HFF-Myc (cell line): ENCODE measurements at places on chromosomes 6 and 20.

DNA sequence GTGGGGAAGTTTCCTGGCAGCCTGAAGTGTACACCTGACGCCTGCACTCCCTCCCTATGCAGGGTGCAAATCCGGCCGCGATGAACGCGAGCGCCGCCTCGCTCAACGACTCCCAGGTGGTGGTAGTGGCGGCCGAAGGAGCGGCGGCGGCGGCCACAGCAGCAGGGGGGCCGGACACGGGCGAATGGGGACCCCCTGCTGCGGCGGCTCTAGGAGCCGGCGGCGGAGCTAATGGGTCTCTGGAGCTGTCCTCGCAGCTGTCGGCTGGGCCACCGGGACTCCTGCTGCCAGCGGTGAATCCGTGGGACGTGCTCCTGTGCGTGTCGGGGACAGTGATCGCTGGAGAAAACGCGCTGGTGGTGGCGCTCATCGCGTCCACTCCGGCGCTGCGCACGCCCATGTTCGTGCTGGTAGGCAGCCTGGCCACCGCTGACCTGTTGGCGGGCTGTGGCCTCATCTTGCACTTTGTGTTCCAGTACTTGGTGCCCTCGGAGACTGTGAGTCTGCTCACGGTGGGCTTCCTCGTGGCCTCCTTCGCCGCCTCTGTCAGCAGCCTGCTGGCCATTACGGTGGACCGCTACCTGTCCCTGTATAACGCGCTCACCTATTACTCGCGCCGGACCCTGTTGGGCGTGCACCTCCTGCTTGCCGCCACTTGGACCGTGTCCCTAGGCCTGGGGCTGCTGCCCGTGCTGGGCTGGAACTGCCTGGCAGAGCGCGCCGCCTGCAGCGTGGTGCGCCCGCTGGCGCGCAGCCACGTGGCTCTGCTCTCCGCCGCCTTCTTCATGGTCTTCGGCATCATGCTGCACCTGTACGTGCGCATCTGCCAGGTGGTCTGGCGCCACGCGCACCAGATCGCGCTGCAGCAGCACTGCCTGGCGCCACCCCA is 1.2 kb downstream of the GPR6 start:
- DNase-seq, result no peak

DNA sequence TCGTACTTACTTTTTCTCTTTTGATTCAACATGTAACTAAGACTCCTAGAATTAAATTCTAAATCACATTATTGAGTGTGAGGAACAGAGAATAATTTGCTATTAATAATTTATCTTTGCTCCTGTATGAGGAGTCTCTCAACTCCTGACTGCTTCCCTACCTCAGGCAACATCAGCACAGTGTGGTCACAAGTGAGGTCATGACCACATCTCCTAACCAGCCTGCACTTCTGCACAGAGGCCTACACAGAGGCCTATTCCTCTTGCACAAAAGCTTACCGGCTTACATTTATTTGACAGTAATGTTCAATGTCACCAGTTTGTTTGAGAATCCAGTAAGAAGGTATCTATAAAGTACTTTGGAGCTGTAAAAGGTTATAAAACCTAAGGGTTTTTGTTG is 637.4 kb upstream of the MARCKS start:
- DNase-seq, result no peak

DNA sequence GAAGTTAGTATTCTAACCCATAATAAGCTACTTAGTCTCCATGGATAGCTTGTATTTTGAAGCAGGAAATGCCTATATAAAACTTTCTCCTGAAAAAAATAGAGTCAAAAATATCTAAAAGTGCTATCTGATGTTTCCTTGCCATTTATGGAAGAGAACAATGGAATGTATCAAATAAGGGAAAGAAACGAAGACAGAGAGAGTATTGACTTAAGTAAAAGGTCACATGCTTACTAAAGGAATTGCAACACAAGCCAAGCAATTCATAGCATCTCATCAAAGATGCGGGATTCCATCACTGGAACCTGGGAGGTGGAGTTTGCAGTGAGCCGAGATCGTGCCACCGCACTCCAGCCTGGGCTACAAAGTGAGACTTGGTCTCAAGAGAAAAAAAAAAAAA is 112.9 kb upstream of the DTNBP1 start:
- no peak for DNase-seq

DNA sequence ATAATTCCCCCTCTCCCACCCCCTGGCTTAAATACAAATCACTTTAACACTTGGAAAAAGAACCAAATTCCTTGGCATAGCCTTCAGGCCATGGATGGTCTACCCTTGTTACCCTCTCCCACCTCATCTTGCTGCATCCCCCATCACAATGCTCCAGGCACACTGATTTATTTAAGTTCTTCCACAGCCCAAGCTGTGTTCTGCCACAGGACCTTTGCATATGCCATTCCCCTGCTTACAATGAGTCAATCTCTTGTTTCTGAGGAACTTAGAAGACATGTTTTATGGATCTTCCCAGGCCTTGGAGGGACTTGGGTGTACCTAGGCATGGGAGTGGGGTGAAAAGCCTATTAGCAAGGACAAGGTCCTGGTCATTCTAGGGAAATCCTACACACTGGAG is 6.2 kb upstream of the MAFB start:
- no peak for DNase-seq
